GM18507 (cell line): ENCODE measurements at places on chromosomes 13 and 19.

- no peak for DNase-seq
These were observed 2.2 kb upstream of the FCHO1 start for GRCh38 chr19:17748884-17749638.

DNA sequence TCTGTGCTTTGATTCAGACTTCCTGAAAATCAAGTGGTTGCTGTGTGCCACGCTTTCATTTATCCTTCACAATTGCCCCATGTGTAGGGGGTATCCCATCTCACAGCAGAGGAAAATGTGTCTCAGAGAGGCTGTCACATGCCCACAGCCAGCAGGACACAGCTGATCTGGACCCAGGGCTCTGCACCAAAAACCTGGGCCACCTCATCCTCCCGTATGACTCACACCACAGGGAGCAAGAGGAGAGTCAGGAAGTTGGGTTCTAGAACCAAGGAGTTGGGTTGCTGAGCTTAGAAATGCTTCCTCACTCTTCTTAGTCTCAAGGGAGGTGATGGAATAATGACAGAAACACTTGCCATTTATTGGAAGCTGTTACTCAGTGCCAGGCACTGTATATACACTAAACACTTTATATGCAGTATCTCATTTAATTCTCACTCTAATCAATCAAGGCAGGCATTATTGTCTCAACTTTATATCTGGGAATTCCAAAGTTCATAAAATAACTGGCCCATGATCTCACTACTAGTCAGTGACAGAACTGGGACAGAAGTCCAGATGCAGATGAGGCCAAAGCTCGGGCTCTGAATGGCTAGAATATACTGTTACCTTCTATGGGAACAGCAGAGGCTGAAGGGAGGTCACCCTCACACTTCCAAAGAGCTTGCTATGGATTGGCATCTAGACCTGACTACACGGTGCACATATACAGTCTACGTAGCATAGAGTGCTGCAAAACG lies 47.7 kb upstream of the ATP12A start:
- DNase-seq: no peak

- DNase-seq: no peak
These were observed 80.5 kb downstream of the CCNA1 start for GRCh38 chr13:36512771-36513170.

DNA sequence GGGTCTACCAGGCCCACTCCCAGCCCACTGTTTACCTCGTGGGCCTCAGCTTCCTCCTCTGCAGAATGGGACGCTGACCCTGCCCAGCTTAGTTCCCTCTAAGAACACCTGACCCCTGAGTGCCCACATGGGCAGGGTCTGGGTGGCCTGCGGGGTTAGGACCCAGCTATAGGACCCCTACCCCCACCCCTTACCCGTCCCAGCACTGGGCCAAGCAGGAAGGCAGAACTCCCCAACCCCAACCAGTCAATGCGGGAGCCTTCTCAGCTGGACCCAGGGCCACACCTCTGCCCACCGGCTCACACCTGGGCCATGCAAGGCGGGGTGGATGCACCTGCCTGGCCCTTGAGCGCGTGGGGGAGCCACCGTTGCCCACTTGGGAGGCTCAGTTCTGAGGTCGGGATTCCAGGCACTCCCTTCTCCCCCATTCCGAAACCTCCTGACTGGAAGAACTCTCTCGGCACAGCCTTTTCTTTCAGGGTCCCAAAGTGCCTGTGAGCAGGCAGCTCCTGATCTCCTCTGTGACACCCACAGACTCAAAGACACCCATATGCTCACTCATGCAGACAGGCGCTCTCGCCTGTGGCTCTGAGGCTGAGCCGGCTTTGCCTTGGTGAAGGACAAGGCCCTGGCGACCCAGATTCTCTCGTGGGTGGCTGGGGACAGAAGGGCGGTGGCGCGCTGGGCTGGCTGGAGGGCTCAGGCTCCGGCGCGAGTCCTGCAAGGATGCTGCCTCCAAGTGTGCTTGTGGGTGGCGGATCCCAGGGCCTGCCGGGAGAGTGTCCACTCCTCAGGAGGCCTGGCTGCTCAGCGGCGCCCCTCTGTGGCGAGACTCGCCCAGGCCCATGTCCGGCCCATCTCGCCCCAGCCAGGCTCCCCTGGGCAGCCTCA lies 27.9 kb upstream of the PARP4 start:
- DNase-seq: no peak

- DNase-seq: no peak
These were observed 1703.6 kb upstream of the PRR20A start for GRCh38 chr13:55437162-55437561.

DNA sequence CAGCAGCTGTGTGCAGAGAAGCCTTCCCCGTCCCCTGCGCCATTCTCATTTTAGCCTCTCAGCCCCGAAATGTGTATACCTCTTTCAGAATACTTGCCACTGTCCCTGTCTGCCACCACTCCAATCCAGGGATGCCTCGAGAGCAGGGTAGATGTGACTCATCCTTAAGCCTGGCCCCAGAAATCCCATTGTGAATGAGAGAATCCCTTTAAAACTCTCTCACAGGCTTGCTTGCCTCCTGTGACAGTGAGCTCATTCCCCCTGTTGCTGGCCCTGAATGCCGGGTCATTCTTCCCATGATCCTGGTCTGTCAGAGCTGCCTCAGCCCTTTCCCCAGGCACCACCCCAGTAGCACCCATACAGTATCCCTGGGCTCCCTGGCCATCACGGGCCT lies 9.6 kb downstream of the AP2A1 start:
- no peak for DNase-seq

- DNase-seq: no peak
These were observed 21.0 kb upstream of the SPRY2 start for GRCh38 chr13:80361883-80362327.
